Bone marrow (tissue), 2 donors: ENCODE measurements at places on chromosomes 3 and 15.

- DNase-seq, result no peak
Observed at GRCh38 chr3:192501401-192501800, 225.9 kb downstream of the FGF12 start.

DNA sequence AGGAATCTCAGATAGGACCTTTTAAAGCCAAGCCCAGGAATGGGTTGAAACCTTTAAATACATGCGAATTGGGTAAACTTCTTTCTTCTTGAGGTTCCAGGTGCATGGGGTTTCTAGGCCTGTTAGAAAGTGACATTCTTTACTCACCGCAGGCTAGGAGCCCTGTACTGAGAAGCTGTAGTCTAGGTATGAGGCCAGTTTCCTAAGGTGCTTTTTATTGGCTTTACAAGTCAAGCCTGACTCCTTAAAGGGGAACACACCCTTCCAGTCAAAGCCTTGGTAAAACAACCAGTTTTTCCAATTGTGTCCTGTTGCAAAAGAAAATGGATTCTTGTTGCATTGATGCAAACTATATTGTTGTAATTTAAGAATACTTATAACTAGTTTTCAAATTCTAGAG lies 76.1 kb upstream of the ATP11B start:
- DNase-seq, result no peak

DNA sequence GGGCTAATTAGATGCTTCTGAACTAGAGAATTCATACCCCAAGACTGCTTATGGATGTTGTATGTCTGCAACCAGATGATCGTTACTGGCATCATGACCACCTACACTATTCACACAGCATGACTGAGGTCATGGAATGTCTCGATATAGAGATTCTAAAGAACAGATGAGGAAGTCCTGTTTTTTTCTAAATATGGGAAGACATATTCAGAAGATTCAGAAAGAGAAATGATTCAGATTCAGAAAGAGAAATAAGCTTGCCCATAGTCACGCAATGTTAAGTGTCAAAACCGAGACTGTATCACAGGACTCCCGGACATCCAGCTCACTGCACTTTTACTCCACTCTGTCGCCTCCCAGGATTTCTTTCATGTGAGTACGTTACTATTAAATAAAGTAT lies 136.2 kb downstream of the TPRG1 start:
- DNase-seq, result no peak

DNA sequence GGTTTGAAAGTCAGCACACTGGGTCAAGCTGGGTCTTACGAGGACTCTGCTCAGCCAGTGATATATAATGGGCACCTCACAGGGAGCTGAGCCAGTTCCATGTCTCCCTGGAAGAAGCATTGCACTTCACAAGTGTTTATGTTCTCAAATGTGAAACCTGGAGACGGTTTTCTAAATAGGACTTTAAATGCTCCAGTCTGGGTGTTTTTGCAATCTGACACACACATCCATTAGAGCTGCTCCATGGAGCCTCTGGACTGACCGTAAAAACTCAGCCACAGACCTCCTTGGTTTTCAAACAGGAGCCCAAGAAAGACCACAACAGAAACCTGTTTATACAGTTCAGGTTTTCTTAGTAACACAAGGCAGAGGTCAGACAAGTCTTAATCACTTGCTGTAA lies 201.3 kb upstream of the LRIG1 start:
- no peak for DNase-seq

DNA sequence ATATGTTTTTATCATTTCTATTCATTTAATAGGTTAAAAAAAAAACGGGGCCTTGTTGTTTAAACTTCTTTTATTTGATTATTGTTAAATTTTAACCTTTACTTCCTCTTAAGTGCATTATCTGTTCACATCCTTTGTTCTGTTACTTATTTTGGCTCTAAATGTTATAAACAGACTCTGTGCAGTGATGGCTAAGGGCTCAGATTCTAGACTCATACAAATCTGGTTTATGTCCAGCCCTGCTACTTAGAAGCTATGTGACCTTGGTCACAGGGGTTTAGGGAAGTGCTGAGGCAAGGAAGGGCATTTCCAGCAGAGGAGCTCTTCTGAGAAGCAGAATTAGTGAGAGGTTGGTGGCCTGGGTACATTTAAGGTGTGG lies 55.3 kb upstream of the VILL start:
- DNase-seq, result no peak

GRCh38 chr15:67145312-67145610 lies 79.9 kb downstream of the SMAD3 start:
- DNase-seq, result no peak

DNA sequence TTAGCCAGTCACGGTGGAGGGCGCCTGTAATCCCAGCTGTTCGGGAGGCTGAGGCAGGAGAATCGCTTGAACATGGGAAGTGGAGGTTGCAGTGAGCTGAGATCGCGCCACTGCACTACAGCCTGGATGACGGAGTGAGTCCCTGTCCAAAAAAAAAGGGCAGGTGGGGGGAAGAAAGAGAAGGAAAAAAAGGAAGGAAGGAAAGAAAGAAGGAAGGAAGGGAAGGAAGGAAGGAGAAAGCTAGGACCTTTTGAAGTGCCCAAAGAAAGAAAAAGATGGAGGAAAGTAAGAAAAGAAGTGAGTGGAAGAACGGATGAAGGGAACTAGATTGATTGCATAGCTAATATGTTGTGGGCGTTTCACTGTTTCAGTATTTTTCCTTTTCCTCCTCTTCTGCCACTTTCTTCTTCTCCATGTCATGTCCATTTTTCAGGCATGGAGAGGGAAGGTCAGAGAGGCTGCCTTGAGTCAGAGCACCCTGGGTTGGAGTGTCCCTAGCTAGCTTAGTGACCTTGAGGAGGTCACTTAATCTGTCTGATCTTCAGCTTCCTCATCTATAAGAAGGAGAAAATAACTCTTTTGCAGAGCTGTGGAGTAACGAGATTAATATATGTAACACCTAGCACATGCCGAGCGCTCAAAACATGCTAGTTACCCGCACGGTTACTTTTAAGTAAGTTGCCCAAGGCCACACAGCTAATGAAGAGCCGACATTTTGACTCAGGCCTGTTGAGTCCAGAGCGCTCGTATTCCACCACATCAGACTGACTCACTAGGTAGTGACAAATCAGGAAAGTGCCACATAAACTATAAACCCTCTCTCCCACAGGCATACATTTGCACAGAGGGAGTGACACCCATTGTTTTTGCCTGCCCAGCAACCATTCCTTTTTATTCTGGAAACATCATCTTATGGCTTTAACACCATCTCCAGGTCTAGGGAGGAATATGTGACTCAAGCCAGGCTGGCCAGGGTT lies 42.2 kb downstream of the BHLHE40 start:
- DNase-seq, result no peak

DNA sequence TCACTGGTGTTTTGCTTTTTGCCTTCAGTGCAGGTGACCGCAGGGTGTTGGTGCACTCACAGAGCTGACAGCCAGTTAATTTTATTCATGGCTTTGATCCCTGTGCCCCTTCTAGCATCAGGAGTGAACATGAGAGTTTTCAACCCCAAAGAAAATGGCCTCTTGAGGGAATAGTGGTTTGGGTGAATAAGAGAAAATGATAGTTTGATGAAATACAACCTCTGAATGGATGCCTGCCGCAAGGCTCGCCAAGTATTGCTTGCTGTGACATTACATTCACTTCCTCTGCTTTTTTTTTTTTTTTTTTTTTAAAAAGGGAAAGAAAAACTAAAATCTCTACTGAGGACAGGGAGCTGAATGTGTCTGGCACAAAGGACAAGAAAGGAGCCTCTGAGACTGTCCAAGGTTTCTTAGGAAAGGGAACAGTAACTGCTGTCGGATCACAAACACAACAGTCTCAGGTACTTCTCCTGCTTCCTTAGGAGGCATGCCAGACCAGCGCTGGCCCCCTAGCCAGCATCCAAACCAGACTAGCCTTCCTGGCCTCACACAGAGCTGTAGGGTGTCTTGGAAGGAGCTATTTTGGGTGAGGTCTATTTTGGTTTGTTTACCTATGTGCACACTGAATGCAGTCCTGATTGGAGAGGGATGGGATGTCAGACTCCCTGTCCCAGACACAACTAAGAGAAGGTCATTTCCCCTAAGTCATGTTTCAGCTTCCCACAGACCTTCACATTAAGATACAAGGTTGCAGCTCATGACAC lies 29.0 kb downstream of the CCDC80 start:
- DNase-seq, result no peak

DNA sequence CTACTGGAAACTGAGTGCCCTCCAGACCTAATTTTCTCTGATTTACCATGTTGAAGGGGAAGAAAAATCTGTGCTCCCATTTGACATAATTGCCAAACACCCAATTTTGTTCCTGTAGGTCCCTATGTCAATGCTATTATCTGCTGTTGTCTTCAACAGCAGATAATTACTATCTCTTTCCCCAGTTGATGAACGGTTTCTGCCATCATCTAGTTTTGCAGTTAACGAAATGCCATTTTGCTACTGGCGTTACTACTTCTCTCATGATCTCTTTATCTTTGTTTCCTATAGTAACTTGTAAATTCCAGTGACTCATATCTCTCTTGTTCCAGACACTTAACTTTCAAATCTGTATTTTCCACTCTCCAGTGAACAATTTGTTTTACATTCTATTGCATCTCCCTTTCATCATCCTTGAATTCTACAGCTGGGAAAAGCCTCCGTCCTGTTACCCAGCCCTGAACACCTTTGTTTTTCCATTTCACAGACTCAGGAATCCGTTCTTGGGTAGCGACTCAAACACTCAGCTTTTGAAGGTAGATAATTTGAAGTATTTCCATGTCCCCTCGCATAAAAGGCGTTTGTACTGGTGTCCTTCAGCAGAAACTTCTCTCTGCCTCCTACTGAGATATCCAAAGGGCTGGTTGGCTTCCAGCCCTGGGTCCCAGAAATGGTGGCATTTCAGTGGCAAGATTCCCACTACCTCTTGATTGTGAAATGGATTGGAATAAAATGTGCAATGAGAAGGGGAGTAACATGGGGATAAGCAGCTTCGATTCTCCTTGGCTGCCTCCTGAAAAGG lies 111.7 kb downstream of the FOXB1 start:
- DNase-seq, result no peak

DNA sequence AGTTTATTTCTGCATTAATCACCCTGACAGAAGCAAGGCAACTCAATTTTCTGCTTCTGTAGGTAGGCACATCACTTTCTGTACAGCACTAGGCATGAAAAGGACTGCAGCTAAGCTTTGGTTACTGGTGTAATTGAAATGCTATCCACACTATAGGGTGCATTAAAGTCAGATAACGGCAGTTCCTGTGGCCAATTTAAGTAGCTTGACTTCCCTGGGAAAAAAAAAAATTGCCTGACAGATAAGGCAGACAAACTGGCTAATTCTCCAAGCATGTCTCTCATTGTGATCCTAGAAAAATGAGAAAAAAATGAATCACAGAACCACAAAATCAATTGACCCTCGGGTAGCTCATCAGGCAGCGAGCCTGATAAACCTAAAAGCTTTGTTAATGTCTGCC lies 151.4 kb downstream of the MEIS2 start:
- no peak for DNase-seq

DNA sequence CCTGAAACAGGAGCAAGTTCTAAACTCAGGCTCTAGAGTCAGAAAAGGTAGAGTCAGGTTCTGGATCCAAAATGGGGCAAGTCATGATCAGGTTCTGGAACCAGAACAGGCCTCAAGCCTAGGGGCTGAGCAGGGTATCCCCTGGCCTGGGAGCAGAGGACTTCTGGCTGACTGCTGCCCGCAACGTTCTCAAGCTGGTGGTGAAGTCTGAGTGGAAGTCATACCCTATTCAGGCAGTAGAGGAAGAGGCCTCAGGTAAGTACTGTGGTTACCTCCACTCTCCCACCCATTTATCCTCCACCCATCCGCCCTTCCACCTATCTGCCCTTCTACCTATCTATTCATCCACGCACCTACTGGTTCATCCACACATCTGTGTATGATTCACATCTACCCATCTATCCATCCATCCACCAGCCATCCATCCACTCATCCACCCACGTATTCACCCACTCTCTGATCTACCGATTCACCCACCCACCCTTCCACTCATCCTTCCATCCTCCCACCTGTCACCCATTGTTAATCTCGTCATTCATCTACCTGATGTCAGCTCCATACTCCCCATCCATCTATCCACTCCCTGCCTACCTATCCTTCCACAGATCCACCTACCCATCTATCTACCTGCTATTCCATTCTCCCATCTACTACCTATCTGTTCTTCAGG lies 8.7 kb downstream of the TTLL3 start:
- DNase-seq, result no peak

- no peak for DNase-seq
Observed at GRCh38 chr15:25787381-25787780, 75.7 kb downstream of the ATP10A start.

GRCh38 chr3:169754711-169755110 lies 10.1 kb downstream of the TERC start:
- DNase-seq, result no peak

DNA sequence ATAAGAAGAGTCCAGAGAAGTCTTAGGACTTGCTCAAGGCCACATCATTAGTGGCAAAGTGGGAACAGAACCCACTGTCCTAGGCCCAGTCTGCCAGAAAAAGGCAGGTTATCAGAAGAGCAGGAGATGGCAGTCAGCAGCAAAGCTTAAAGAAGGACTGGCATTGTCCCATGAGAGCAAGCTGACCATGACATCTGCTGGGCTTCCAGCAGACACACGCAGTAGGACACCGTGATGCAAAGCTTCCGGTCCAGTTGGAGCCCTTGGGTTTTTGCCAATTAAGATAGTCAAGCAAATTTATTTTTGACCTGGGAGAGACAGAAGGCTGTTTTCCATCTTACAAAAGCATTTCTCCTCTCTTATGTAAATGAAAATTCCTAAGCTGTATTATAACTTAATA lies 42.1 kb downstream of the ZBTB38 start:
- no peak for DNase-seq

GRCh38 chr3:189690237-189690636 lies 59.0 kb downstream of the TP63 start:
- no peak for DNase-seq

DNA sequence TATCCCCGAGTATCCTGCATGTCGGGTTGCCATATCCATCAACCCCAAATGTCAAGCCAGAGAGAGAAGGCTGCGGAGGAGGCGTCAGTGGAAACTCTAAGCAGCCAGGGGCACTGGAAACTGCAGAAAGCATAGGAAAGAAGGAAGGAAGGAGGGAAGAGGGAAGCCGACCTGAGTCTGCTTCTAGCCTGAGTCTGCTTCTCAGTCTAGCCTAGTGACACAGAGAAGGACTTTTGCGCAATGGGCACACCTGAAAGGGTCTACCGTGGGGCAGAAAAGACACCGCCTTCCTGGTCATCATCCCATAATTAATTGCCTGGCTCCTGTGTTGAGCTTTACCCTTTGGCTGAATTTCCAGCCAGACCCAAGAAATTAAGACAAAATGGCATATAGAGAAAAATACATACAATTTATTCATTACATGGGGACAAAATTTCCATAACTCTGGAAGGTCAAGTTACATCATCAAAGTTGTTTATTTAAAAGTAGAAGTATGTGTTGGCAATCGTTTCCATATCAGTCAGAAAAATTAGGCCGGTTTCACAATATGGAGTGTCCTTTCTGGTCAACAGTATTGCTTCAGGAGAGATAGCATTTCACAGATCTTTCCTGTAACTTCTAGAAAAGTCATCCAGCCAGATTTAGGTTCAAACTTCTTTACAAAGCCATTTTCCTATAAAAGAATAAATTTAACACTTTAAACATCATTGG lies 10.3 kb downstream of the BCL2A1 start:
- DNase-seq, result no peak

- no peak for DNase-seq
Observed at GRCh38 chr3:178420033-178420432, 116.2 kb upstream of the KCNMB2 start.
